ENCODE measurements at places on chromosomes 5 and 9. TPM values are rescaled to one million over a fixed set of nuclear protein-coding genes. Genes with fewer than 3 reads are reported as not detected.

DNA sequence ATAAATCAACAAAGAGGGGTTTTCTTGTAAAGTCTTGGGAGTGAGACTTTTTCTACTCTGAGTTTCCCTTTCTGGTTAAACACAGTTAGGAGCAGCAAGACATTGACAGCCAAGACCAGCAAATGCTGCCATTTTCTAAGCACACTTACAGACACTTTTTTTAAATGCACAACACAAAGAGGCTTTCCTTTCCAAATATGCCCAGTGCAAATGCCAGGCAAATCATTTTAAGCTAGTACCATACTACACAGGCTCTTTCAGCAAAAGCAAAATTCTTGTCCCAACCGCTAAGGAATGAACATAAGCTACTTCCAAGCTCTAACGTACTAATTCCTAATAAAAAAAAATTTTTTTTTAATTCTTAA, 68.2 kb downstream of the DENND1A start:
- no peaks in the 10 kb centered on the region for H3K36me3 ChIP-seq
- H3K4me3 ChIP-seq = no peak overlapping the region
- no peaks in the 10 kb centered on the region for H3K4me1 ChIP-seq
- H3K27ac ChIP-seq = no peak overlapping the region

GRCh38 chr9:16170119-16170518, 617.3 kb downstream of the CCDC171 start:
- no peak overlapping the region for H3K27ac ChIP-seq
- DNase-seq = no peak
- no peaks in the 10 kb centered on the region for H3K4me1 ChIP-seq
- H3K27me3 ChIP-seq = no peaks in the 10 kb centered on the region
- no peak overlapping the region for H3K4me3 ChIP-seq
- H3K36me3 ChIP-seq = no peaks in the 10 kb centered on the region

Gene CARD6
- 10.1 TPM for total RNA-seq

- peaks cover 4% of the 10 kb centered on the region for H3K27me3 ChIP-seq
- no peak overlapping the region for H3K4me3 ChIP-seq
- no peak for DNase-seq
- H3K4me1 ChIP-seq = no peaks in the 10 kb centered on the region
These were observed 21.9 kb upstream of the TERT start for GRCh38 chr5:1316588-1317340.

Gene CNTNAP3
- total RNA-seq = 63.9 TPM

Data from esophagus muscularis mucosa (tissue), 4 donors.